ENCODE measurements at places on chromosomes 3 and 15.

DNA sequence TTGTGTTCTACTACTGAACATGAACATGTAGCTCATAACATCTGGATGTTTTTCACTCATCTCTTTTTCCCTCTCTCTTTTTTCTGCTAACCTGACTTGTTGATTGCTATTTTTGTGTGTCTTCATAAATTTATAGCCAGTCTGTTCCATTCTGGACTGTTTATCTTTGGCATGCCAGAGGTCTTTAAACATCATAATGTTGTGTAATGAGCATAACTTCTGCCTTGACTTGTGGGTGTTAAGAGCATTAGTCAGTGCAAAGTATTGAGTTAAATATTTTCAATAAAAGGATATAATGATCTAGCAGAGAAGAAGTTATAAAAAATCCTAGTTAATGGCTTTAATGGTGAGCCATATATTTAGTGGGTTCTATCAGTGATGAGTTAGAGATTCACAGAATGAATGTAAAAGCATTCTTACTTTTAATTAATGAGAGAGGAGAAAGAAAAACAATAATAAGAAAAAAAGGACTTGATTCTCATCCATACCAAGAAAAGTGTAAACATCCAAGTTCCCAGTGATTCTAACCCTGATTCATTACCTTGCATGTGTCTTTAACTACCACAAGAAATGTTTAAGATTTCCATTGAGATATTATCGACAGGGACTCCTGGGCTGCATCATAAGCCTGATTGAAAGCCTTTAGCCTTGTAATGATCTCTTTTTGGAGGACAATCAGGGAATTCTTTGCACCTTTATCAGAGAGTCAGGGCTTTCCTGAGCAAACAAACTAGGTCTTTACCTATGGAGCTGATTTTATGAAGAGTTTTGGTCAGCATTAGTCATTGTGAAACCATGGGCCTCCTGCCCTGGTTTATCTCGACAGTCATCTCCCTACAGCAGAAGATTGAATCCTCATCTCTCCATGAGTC lies 22.9 kb downstream of the MITF start:
- DNase-seq: no peak

DNA sequence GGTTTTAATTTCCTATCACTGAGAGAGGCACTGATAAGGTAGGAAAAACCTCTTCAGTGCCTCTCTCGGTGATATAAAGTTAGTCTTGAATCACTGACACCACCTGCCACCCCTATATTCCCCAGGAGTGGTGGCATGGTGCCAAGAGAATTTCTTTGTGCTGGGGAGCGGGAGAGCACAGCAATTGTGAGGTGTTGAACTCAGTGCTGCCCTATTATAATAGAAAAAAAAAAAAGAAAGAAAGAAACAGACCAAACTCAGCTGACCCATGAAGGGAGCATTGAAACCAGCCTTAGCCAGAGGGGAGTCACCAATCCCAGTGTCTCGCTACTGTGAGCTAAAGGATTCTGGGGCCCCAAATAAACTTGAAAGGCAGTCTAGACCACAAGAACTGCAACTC lies 201.4 kb upstream of the STT3B start:
- DNase-seq: peak; percentile 66

GRCh38 chr15:83980637-83981036 lies 254.9 kb upstream of the GOLGA6L4 start:
- DNase-seq: no peak

DNA sequence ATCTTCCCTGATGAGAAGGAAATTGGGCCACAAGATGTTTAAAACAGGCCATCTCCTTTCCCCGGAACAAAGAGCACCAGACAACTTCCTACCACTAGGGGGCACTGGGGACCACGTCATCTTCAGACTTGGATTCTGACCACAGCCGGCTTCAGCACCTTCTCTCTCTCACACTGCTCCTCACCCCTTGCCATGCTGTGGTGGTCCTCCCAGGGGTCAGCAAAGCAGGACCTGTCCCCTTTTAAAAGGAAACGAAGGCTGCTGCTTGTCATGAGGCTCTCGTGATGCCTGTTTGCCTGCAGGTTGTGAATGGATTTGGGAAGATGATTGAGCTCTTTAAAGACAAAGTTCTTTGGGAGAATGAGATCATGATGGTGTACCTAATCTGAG lies 16.2 kb downstream of the RFT1 start:
- DNase-seq: peak; percentile 31

DNA sequence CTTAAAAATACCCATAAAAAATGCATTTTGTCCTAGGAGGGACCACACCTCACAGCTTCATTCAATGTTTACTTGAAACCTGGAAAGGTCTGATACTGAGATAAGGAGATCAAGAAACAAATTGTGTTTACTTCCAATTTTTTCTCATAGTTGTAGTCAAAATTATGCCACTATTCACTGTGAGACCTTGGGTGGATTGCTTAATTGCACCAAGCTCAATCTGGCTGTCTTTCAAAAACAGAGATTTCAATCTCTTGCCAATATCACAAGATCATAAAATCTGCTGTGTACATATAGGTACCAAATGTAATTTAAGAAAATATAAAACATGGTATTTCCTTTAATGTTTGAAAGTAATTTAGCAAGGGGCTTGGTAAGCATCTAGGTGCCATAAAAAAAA lies 186.4 kb upstream of the THBS1 start:
- DNase-seq: no peak

DNA sequence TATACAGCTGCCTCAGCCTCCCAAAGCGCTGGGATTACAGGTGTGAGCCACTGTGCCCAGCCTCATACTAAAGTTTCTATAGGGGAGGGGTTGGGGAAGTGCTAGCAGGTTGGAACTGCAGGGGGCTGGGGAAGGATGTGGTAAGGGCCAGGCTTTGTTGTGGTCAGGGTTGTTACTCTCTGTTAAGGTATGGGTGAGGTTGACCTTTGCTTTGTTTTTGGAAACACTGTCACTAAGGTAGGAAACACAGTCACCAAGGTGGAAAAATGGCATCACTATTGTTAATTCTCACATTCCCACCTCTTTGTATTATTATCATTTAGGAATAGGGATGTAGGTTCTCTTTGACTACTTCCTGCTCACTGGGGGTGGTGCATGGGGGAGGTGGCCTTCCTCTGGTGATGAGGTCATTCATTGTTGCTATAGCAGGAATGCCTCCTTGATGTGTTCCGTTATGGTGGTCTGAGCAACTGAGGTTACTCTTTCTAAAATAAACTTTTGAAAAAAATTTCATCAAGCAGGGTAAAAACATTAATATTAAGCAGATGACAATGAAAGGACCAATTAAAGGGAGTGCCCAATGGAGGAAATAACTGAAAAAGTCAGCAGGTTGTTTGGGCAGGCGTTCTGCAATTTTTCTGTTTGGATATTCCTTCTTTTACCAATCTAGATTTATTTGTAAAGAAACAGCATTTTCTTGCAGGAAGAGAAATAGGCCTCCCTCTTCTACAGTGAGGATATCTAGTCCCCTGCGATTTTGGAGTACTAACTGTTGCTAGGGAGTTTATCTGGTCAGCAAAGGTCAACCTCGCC lies 150.5 kb downstream of the WDR76 start:
- DNase-seq: no peak

DNA sequence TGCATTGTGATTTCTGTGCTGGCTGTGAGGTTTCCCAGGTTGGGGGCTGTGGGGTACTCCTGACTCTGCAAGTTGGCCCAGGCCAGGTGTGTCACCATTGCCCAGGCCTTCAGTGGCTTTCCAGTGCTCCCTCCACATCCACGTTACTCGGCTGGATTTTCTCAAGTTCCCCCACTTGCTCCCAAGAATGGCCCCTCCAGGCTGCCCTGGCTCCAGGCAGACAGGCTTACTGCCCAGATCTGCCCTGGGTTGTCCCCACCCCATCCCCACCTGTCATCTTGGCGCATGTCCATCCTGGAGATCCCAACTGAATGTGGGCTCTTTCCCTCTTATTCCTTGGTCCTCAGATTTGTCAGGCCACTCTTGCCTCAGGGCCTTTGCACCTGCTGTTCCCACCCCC lies 3.6 kb downstream of the APBA2 start:
- DNase-seq: no peak

DNA sequence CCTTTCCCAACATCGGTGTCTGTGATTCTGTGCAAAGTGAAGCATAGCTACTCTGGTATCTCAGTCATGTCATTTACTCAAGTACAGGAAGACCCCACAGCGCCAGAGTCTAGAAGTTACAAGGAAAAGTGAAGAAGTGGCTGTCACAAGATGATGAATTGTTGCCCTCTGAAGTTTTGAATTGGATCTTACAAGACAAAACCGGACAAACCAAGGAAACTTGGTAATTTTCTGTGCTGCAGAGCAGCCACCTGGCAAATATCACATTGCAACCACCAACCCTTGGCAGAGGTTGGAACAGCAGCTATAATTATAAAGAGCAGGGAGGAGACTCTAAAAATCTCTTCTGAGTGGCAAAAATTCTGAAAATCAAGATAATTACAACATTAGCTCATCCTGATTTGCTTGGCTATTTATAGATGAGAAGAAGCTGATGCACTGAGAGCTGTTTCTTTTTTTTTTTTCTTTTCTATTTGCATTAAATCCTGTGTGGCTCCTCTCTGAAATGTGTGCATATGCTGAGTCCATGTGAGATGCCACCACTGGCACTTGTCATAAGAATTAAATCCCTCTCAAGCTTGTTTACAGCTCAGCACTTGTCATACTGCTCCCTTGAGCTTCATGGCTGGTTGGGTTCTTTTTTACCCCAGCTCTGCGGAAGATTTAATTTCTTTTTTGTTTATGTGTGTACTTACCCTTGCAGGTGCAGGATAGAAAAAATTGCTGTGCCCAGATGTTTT lies 68.0 kb upstream of the MNS1 start:
- DNase-seq: peak; percentile 6
